NCI-H524 (cell line): ENCODE measurements at places on chromosomes 7 and 10.

DNA sequence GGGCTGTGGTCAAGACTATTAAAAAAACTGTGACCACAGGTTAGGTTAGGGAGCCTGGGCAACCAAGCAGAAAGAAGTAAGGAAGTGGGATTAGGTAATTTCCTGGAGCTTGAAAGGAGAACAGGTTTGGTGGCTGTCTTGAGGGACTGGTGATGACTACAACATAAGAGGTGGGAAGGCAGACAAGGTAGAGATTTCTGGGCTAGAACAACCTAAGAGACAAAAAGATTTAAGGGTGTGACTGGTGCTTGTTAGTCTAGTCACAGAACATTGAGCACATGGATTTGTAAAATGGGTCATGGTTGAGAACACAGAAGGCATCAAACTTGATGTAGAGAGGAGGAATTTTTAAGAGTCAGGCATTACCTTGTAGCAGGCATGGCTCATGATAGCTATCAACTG, 123.7 kb upstream of the ASAH2 start:
- DNase-seq, result no peak

GRCh38 chr10:126101736-126102135, 205.4 kb downstream of the FANK1 start:
- no peak for DNase-seq

DNA sequence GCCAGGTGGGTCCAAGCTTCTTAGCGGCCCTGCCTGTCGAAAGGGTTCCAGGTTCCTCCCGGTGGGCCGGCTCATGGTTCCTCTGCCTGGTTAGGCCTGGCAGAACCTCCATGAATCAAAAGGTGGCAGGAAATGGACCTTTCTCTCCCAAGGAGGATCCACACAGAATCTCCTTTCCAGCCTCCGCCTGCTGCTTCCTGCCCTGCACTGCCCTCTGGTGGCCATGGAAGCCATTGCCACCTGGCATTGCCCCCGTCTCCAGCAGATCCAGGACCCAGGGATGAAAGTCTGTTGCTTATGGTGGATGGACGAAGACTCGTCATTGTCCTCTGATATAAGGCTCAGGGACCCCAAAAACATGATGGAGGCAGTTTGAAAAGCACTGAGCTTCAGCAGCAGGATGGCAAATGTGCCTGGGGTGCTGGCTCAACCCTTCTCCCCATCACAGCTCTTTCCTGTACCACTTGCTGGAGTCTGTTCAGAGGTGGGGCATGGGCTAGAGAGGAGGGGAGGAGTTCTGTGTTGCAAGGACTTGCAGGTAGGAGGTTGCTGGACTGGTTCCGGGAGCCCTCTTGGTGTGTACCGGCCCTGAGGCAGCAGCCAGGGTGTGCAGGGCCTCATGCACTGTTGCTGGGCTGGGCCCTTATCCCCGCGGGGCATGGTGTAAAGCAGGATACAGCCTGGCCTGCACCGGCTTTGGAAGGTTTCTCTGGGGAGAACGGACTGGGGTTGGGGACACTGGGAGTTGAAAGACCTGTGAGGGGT, 11.3 kb upstream of the INMT start:
- DNase-seq, result peak; percentile 56

- no peak for DNase-seq
These were observed 52.1 kb upstream of the NME8 start for GRCh38 chr7:37796138-37796775.

DNA sequence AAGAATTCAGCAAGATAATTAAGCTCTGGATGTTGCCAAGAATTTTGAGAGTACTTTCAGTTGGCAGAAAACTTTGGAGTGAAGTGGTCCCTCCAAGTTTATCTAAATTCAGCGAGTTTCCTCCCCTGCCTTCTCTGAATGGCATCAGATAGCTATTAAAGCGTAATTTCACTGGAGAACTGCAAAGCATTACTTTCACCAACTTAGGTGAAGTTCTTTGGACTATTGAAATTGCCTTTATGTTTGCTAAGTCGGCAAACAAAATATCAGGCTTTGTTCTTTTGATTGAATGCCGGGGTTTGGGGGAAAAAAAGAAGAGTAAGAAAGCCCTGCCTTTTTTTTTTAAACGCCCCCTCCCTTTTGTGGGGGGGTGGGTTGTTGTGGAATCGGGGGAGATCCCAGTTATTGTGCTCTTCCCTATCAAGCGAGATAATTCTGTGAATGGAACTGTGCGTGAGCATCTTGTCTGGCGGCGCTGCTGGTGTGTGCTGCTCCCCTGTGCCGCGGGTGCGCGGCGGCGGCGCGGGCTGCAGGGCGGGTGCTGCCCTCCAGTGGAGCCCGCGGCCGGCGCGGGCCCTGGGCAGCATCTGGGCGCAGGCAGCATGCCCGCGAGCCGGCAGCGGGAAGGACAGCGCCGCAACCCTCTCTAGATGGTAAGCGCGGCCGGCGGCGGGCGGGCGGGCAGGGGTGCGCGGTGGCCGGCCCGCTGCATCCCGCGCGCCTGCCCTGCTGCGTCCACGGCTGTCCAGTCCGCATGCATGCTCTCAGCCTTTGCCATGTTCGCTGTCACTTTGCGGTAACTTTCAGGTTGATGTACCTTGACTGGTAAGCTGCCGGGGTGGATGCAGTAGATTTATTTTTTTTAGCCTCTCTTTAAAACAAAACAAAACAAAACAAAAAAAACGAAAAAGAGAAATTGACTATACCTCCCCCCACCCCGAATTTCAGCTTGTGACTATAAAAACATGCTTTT, 176.5 kb downstream of the TCF7L2 start:
- peak; percentile 51 for DNase-seq
